ENCODE measurements at places on chromosomes 3 and 15. TPM values are rescaled to one million over a fixed set of nuclear protein-coding genes. Genes with fewer than 3 reads are reported as not detected.

UROC1 gene
- polyA plus RNA-seq, result 0.08 TPM

DNA sequence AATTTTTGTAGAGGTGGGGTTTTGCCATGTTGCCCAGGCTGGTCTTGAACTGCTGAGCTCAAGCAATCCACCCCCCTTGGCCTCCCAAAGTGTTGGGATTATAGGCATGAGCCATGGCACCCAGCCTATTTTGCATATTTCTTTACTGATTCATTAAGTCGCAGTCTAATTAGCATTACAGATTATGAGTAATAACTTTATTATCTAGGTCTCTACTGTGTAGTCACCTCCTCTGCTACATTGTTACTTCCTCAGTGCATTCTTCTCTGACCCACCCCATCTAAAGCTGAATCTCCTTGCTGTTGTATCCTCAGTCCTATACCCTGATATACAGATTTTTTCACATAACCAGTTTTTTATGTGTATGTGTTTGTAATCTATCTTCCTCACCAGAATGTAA, 61.7 kb downstream of the TFDP2 start:
- no peak for DNase-seq

DNA sequence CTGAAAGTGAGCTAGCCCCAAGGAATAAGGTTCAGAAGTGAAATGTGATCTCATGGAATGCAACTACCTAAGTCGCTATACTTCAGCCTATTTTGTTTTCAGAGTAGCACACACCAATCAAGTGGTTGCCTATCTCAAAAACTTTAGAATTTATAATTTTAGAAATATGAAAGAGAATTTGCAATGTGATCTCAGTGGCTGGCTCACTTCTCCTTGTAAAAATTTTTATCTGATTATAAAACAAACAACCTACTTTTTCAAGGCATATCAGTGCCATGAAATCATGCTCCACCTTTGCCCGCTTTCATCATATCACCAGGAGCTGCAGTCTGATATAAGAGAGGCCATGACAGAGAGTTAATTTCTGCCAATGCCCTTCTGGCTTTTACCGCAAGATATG, 47.3 kb downstream of the CLDN11 start:
- no peak for DNase-seq

- no peak for DNase-seq
Observed at GRCh38 chr3:171898192-171898591, 55.0 kb downstream of the TMEM212 start.

DNA sequence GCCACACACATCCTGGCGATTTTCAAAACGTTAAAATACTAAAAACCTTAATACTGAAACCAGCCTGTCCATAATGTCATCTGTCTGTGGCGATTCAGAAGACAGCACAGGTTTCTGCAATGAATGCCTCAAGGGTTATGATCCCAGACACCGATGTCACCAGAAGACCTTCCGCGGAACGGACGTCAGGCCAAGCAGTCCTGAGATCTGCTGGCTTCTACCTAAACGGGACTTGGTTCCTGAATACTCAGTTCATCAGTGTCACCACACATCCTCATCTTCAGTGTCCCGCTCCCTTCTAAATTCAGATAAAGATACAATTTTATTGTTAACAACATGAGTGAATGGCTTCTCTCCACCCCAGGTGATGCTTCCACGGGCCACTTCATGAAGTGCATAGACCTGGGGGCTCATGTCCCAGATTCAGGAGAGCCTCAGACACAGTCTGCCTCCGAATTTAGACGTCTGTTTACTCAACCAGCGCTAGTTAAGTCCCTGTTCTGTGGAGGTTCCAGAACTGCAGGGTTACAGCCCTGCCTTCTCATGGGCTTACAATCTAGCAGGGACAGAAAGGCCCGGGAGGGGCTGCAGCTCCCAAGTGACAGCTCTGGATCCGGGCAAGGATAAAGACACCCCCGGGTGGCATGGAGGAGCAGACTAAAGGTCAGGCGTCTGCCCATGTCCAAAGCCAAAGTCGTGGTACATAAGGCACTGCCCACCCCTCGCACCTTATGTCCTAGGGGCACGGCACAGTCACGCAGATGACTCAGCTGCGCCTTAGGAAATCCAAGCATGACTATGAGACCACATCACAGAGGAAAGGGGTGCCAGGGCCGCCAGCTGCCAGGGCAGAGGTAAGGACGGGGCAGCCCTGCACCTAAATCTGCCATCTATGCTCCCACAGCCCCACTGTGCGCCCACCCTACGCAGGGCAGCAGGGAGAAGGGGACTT, 75.9 kb downstream of the VGLL4 start:
- no peak for DNase-seq

All from right lung (tissue), 10 donors.